T-helper 17 cell (primary cell): ENCODE measurements at places on chromosomes 13 and 19. TPM values are rescaled to one million over a fixed set of nuclear protein-coding genes. Genes with fewer than 3 reads are reported as not detected.

Gene WDR88
- not detected for total RNA-seq

Gene ZFP30
- total RNA-seq = 11.2 TPM

Gene CCNA1
- total RNA-seq = not detected

Gene SGCG
- not detected for total RNA-seq

Gene SIGLEC10
- 0.29 TPM for total RNA-seq

Gene SYCN
- total RNA-seq = not detected

Gene CPB2
- total RNA-seq = not detected

Gene KLHL1
- not detected for total RNA-seq

Gene PTH2
- total RNA-seq = not detected

Gene ACP5
- total RNA-seq = 14.6 TPM

Gene FFAR2
- 0.16 TPM for total RNA-seq

Gene FGF22
- 0.68 TPM for total RNA-seq
